ENCODE measurements at places on chromosomes 13 and 19.

GRCh38 chr13:57933606-57934005, 302.1 kb downstream of the PCDH17 start:
- no peak for DNase-seq

DNA sequence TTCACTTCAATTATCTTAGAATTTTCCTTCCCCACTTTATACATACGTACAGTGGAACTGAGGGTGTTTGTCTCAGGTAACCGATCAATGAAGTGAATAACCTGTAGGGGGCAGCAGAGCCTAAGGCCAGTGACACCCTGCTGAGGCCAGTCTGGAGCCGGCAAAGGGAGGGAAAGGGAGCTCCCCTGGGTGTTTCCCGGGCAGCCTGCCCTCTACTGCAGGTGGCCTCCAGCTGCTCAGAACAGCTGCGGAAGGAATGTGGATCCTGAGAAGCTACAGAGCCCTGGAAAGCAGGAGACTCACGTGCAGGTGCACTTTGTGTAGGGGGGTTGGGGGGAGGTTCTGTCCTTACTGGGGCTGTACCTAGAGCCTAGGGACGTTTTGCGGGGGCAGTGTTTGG, 832 bp upstream of the ZNF491 start:
- peak; percentile 94 for DNase-seq

DNA sequence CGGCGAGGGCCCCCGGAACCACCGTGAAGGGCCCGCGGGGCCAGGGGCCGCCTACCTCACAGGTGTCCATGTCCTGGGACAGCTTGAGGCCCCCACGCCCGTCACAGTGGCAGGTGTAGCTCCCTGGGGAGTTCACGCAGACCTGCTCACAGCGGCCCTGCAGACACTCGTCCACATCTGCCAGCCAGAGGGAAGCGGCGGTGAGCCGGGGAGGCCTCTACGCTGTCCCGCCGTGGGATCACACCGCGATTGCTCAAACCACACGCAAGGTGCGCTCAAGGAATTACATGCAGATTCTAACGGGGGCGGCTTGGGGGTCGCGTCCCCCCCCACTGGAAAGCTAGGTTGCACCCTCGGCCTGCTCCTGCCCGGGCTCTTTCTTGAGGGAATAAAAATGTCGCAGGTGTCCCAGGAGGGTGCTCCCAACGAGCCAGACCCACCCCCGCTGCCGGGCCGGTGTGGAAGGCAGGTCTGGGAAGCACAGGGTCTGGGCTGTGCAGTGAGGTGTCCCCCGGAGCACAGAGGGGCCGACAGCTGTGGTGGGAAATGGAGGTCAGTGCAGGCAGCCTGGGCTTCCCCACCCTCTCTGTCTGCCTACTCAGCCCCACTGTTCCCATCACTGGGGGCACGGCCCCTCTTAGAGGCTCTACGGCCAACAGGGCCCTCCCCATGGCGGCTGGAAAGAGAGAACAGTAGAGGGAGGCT, 29.2 kb downstream of the GAS6 start:
- DNase-seq, result no peak

GRCh38 chr13:109483284-109483683, 303.1 kb downstream of the IRS2 start:
- no peak for DNase-seq

GRCh38 chr13:60759499-60759898, 362.5 kb downstream of the TDRD3 start:
- no peak for DNase-seq

DNA sequence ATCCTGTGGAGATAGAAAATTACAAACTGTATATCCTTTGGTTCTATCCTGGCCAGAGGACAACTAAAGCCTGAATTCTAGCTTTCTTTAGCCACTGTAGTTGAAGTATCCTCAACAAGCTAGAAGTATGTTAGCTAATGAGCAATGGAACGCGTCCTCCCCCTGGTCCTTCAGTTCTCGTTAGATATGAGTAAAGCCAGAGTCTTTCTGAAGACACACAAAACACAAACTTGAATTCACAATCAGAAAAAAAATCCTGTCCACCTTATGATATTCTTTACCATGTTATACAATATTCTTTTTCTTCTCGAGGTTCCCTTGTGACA, 1527.0 kb upstream of the SLC10A2 start:
- DNase-seq, result no peak

GRCh38 chr19:13583114-13583513, 76.8 kb upstream of the CACNA1A start:
- DNase-seq, result no peak

GRCh38 chr13:101514695-101515275, 62.3 kb downstream of the ITGBL1 start:
- DNase-seq, result peak; percentile 70

- peak; percentile 8 for DNase-seq
These were observed 506.7 kb upstream of the PCDH9 start for GRCh38 chr13:67736646-67737420.

GRCh38 chr19:31350693-31351055, 1.4 kb upstream of the TSHZ3 start:
- no peak for DNase-seq

- DNase-seq, result no peak
These were observed 224.0 kb downstream of the GGACT start for GRCh38 chr13:100364591-100364990.

DNA sequence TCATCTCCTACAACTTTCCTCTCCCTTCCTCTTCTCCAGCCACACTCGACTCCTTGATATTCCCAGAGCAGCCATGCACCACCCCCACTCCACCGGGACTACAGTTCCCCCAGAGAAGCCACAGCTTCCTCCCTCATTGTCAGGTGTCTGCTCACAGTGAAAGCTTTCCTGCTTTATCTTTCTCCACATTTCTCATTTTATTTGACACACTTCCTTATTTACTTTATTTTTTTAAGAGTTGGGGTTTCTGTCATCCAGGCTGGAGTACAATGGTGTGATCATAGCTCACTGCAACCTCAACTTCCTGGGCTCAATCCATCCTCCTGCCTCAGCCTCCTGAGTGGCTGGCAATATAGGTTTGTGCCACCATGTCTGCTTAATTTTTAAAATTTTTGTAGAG, 464.6 kb downstream of the MYO16 start:
- no peak for DNase-seq

All from SHP77 (cell line).